ENCODE measurements at places on chromosomes 1 and 21.
A peak's percentile ranks its signal among the peaks of the same experiment; 100 is the strongest.

GRCh38 chr1:76186554-76187170, 112.1 kb downstream of the ST6GALNAC3 start:
- no peak for DNase-seq

- no peak for DNase-seq
These were observed 33.8 kb upstream of the CSF3R start for GRCh38 chr1:36516372-36517010.

DNA sequence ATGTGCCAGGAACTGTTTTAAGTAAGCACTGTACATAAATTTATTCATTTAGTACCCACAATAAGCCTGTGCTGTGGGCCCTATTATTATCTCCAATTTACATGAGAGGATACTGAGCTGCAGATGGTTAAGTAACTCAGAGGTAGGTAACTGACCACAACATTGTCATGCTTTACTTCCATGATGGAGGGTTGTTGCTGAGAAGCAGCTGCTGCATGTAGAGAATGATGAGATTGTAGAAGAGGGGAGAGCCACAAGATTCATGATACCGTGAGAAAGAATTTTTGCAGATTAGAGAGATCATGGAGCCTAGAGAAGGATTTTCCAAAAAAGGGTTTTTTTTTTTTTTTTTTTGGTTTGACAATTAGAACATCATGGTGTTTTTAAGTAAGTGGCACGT, 313.1 kb downstream of the PTBP2 start:
- DNase-seq = no peak

DNA sequence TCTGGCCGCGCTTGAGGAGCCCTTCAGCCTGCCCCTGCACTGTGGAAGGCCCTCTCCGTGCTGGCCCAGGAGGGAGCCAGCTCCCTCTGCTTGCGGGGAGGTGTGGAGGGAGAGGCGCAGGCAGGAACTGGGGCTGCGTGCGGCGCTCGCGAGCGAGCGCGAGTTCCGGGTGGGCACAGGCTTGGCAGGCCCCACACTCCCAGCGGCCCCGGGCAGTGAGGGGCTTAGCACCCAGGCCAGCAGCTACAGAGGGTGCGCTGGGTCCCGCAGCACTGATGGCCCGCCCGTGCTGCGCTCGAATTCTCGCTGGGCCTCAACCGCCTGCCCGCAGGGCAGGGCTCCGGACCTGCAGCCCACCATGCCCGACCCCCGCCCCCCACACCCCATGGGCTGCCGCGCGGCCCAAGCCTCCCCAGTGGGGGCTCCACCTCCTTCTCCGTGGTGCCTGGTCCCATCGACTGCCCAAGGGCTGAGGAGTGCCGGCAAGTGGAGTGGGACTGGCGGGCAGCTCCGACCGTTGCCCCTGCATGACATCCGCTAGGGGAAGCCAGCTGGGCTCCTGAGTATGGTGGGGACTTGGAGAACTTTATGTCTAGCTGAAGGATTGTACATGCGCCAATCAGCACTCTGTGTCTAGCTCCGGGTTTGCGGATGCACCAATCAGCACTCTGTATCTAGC, 46.0 kb downstream of the COL24A1 start:
- no peak for DNase-seq

- DNase-seq = no peak
These were observed 61.0 kb downstream of the POFUT2 start for GRCh38 chr21:45226540-45227326.

GRCh38 chr1:161230762-161231161, 4.9 kb downstream of the TOMM40L start:
- no peak for DNase-seq

DNA sequence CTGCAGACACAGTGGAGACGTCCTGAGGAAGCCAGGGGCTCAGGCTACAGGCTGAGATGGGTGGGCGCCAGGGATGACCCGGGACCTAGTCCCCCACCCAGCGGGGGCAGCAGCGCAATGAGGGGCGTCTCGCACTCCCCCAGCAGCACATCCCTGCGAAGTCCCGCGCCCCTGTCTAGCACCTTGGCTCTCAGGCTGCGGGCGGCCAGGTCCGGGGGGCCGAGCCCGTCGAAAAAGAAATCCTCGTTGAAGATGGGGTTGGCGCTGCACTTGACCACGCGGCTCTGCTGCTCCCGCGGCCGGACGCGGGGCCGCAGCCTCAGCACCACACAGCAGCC, 1.8 kb downstream of the C2CD4D start:
- no peak for DNase-seq

DNA sequence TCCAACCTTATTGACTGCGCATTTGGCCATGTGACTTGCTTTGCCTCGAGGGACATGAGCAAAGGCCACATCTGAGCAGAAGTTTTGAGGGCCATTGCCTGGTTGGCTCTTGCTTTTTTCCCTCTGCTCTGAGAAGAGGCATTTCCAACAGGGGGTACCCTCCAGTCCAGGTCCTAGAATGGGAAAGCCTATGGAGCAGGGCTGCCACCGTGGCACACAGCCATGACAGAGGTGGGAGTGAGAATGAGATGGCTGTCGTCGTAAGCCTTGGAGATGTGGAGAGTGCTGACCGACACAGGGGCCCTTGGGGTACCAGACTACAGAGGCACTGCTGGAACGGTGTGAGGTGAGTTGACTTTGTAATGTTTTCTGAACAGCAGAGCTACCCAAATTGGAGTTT, 103.0 kb downstream of the KCNJ15 start:
- DNase-seq = no peak

DNA sequence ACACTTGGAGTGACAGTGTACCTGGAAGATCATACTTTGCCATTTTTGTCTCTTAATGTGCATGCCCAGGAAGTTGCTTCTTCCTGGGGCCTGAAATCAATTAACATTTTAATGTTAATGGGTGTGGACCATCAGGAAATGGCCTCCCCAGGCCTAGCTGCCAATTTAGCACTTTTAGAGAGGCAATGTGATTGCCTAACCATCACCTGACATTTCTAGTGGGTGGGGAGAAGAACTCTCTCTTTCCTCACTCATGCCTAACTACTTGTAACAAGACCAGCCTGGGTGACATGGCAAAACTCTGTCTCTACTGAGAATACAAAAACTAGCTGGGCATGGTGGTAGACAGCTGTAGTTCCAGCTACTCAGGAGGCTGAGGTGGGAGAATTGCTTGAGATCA, 549.0 kb upstream of the RGS18 start:
- DNase-seq = no peak

GRCh38 chr1:70411360-70411844, 334 bp downstream of the CTH start:
- DNase-seq = peak; percentile 52

- DNase-seq = no peak
These were observed 269.0 kb upstream of the C1orf87 start for GRCh38 chr1:60342569-60342968.

DNA sequence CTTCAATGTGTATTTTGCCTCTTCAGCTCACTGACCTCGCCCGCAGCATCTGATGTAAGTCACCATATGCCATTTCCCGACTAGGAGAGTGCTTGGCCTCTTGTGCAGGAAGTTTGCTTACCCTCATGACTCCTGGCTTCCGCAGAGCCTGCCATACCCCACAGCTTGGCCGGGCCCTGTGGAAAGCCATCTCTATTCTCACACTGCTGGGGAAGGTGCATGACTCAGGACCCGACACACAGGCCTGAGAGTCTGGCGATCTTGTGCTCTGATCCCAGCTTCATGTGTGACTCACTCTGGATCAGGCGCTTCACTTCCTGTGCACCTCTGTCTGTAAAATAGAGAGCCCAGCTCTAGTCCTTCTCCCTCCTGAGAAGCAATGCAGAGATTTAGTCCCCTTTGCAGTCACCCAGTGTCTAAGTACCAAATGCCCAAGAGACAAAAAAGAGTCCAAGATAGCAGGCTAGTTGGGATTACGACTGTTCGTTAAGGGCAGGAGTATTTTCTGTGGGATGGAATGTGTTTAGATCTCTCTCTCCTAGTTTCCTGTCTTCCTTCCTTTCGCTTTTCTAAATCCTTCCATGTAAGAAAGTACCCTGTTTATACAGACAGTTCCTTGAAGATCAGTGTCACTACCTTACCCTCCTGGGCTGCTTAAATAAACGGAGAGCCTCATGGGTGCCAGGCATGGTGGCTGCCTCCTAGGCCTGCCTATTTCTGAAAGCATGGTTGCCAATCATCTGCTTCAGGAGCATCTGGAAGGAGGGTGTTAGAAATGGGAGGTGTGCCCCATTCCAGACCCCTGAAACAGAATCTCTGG, 62.8 kb upstream of the KIF26B start:
- DNase-seq = no peak

GRCh38 chr1:24027838-24028468, 47.8 kb upstream of the SRSF10 start:
- DNase-seq = no peak

DNA sequence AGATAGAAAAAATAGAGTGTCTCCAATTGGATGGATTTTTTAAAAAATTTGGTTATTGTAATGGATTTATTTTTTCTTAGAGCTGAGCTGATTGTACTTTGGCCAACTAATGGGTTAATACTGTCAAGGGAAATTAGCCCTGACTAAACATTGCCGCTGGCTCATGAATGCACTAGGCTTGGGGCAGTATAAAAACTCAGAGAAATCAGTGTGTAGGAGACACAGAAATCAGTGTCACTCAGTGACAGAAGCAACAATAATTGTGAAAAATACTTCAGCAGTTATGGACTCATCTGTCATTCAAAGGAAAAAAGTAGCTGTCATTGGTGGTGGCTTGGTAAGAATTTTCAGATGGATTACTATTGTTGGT, at the start of gene KMO:
Gene KMO (plus strand): TSS at position 217 of the 370 bp plus-strand sequence. CDS start 67 bp downstream, at position 284.
- no peak for DNase-seq
